Osteoblast (primary cell): ENCODE measurements at places on chromosomes 12 and 14. TPM values are rescaled to one million over a fixed set of nuclear protein-coding genes. Genes with fewer than 3 reads are reported as not detected.

ANKS1B gene
- 2.2 and 2.4 TPM in 2 replicates for total RNA-seq

MARCHF9 gene
- 0.59 and 0.72 TPM in 2 replicates for total RNA-seq

PELI2 gene
- 14.1 and 20.3 TPM in 2 replicates for total RNA-seq

CCDC60 gene
- not detected in 2 replicates for total RNA-seq

BICDL1 gene
- total RNA-seq: not detected in 2 replicates

SYNDIG1L gene
- total RNA-seq: not detected in 2 replicates

LHX5 gene
- total RNA-seq: not detected in 2 replicates

GRCh38 chr12:112841240-112841639 lies 49.7 kb downstream of the RPH3A start:
- peaks cover 5% of the 10 kb centered on the region for H3K27me3 ChIP-seq
- peaks cover 38% of the 10 kb centered on the region for H3K4me1 ChIP-seq
- H3K36me3 ChIP-seq: no peaks in the 10 kb centered on the region
- DNase-seq: no peak
- H3K4me3 ChIP-seq: no peak overlapping the region
- H3K27ac ChIP-seq: no peak overlapping the region

DNA sequence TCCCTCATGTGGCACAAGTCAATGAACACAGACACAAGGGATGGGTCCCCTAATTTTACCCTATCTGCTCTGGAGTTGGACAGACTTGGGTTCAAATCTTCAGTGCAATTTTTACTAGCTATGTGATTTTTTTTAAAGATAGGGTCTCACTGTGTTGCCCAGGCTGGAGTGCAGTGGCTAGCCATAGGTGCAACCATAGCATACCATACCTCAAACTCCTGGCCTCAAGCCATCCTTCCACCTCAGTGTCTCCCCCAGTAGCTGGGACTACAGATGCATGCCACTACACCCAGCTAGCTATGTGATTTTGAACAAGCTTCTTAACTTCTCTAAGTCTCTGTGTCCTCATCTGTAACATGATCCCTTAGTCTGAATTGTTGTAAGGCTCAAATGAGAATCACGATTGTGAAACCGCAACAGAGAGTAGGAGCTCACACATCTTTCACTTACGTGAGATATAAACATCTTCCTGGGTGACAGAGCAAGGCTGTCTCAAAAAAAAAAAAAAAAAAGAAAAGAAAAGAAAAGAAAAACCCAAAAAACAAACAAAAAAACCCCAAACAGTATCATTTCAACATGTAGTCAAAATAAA lies 4.7 kb downstream of the CALCOCO1 start:
- H3K27ac ChIP-seq: no peak overlapping the region
- DNase-seq: no peak
- no peak overlapping the region for H3K4me3 ChIP-seq

DNA sequence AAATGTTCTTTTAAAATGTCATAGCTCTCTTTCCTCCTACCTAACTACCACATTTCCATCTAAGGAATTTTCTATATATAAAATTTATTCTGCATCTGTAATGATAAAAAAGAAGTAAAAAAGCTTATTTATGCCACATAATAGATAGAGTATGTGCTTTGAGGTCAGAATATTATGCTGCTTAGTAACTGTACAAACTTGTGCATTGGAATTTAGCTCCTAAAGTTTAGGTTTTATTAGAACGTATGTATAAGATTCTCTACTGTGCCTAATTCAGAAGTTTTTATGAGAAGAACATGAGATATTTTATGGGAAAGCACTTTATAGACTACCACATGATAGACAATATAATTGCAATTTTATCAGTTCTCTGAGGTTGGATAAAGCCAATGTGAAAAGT lies 384.6 kb downstream of the SLC16A7 start:
- H3K4me3 ChIP-seq: no peak overlapping the region
- H3K27me3 ChIP-seq: no peaks in the 10 kb centered on the region
- DNase-seq: no peak
- no peak overlapping the region for H3K27ac ChIP-seq
- H3K4me1 ChIP-seq: no peaks in the 10 kb centered on the region
- H3K36me3 ChIP-seq: no peaks in the 10 kb centered on the region

DNA sequence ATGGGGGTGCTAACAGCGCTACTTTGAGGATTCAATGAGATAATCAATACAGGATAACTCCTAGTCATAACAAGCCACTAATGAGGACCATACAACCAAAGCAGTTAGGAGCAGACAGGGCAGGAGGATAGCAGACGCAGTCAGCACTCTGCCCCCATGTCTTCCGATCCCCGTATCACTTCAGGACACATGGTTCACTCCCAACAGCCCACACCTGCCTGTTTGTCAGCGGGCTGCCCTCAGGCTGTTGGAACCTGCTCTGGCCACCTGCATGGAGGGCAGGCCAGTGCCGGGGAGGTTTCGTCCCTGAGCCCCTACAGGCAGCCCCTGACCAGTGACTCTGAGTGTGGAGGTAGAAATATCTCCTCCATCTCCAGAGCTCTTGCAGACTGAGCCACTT lies 37.1 kb upstream of the LTBP2 start:
- no peak for DNase-seq
- H3K27me3 ChIP-seq: no peaks in the 10 kb centered on the region
- H3K27ac ChIP-seq: no peak overlapping the region
- no peak overlapping the region for H3K4me3 ChIP-seq

- H3K4me1 ChIP-seq: peaks cover 26% of the 10 kb centered on the region
- no peaks in the 10 kb centered on the region for H3K36me3 ChIP-seq
- no peak for DNase-seq
- H3K27me3 ChIP-seq: no peaks in the 10 kb centered on the region
- no peak overlapping the region for H3K27ac ChIP-seq
These were observed 328.2 kb downstream of the CACNA1C start for GRCh38 chr12:2380946-2381345.

DNA sequence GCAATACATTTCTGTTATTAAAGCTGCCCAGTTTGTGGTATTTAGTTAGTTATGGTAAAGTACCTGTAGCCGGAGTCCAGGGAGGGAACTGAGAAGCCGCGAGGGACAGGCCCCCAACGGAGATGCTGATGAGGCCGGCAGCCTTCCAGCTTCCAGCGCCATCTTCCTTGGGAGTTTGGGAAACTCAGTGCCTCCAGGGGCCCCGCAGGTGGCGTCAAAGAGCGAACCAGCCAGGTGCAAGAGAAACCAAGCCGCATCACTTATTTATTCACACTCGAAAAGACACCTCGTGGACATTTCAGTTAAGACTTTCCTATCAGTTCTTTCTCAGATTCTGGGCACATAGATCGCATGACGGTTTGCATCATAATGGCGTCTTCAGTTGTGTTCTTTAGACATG lies 216.6 kb downstream of the GLT1D1 start:
- H3K27me3 ChIP-seq: no peaks in the 10 kb centered on the region
- no peak overlapping the region for H3K4me3 ChIP-seq
- no peaks in the 10 kb centered on the region for H3K4me1 ChIP-seq

DNA sequence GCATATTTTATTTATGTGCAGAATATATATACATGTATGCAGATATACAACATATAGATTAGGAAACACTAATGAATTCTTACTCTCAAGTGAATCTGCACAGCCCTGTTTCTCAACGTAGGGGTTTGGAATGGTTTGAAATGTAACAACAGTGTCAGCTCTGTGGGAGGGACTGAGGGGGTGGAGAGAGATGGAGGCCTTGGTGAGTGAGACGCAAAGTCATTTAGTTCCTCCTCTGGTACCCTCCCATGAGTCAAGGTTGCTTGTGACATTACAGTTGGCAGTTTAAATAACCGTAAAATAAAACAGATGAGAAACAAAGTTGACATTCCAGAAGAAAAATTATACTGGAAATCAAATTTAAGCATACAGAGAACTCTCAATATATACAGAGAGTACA lies 313.0 kb upstream of the PRKD1 start:
- DNase-seq: no peak
- no peaks in the 10 kb centered on the region for H3K27me3 ChIP-seq
- no peaks in the 10 kb centered on the region for H3K4me1 ChIP-seq
- H3K4me3 ChIP-seq: no peak overlapping the region
- no peak overlapping the region for H3K27ac ChIP-seq

- H3K4me3 ChIP-seq: no peak overlapping the region
- no peaks in the 10 kb centered on the region for H3K27me3 ChIP-seq
- no peak overlapping the region for H3K27ac ChIP-seq
- no peaks in the 10 kb centered on the region for H3K4me1 ChIP-seq
These were observed 41.5 kb upstream of the ANKS1B start for GRCh38 chr12:100026241-100026640.

GRCh38 chr12:132033627-132034026 lies 83.9 kb downstream of the EP400 start:
- no peaks in the 10 kb centered on the region for H3K4me1 ChIP-seq
- no peak overlapping the region for H3K4me3 ChIP-seq
- no peak for DNase-seq
- H3K27me3 ChIP-seq: no peaks in the 10 kb centered on the region
- no peak overlapping the region for H3K27ac ChIP-seq

- H3K27ac ChIP-seq: no peak overlapping the region
- DNase-seq: no peak
- no peaks in the 10 kb centered on the region for H3K27me3 ChIP-seq
- H3K4me3 ChIP-seq: no peak overlapping the region
- H3K36me3 ChIP-seq: no peaks in the 10 kb centered on the region
These were observed 221.0 kb upstream of the PWP1 start for GRCh38 chr12:107464644-107465043.

GRCh38 chr12:43095669-43096280 lies 456.2 kb downstream of the ADAMTS20 start:
- peaks cover 9% of the 10 kb centered on the region for H3K4me1 ChIP-seq
- no peak overlapping the region for H3K4me3 ChIP-seq
- H3K27me3 ChIP-seq: no peaks in the 10 kb centered on the region

DNA sequence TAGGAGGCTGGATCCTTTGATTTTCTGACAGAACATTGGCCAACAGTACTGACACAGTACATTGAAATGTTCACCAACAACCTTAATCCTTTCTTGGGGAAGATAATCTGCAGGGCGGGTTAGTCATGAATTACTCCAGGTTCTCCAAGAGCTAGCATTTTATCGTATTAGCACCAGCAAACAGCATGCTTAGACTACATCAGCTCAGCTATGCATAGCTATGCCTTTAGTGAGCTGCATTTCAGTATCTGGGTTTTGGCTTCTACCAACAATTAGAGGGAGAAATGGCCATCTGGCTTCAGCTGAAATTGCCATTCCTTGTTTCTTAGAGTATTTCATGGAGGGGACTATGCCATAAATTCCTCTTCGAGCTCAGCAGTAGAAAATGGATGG lies 33.8 kb downstream of the SAMD4A start:
- peak overlapping the region; percentile 40 for H3K27ac ChIP-seq
- H3K4me1 ChIP-seq: peaks cover 41% of the 10 kb centered on the region
- H3K27me3 ChIP-seq: no peaks in the 10 kb centered on the region
- peak; percentile 58 for DNase-seq
- no peaks in the 10 kb centered on the region for H3K36me3 ChIP-seq

- H3K4me3 ChIP-seq: no peak overlapping the region
- H3K4me1 ChIP-seq: no peaks in the 10 kb centered on the region
- H3K36me3 ChIP-seq: peaks cover 21% of the 10 kb centered on the region
- DNase-seq: peak; percentile 46
These were observed 15.5 kb downstream of the CDCA4 start for GRCh38 chr14:105005329-105005928.

DNA sequence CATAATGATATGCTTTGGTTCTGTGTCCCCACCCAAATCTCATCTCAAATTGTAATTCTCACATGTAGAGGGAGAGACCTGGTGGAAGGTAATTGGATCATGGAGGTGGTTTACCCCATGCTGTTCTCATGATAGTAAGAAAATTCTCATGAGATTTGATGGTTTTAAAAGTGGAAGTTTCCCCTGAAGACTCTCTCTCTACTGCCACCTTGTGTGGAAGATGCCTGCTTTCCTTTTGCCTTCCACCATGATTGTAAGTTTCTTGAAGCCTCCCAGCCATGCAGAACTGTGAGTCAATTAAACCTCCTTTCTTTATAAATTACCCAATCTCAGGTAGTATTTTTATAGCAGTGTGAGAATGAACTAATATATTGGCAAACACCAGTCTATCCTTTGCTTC lies 260.4 kb upstream of the PPFIA2 start:
- no peak overlapping the region for H3K27ac ChIP-seq
- no peaks in the 10 kb centered on the region for H3K27me3 ChIP-seq
- H3K36me3 ChIP-seq: no peaks in the 10 kb centered on the region
- H3K4me1 ChIP-seq: no peaks in the 10 kb centered on the region
- H3K4me3 ChIP-seq: no peak overlapping the region
- no peak for DNase-seq

GRCh38 chr12:111150921-111151840 lies 217.7 kb downstream of the PHETA1 start:
- H3K4me1 ChIP-seq: no peaks in the 10 kb centered on the region
- no peak overlapping the region for H3K4me3 ChIP-seq
- peaks cover 26% of the 10 kb centered on the region for H3K27me3 ChIP-seq
- H3K36me3 ChIP-seq: no peaks in the 10 kb centered on the region

DNA sequence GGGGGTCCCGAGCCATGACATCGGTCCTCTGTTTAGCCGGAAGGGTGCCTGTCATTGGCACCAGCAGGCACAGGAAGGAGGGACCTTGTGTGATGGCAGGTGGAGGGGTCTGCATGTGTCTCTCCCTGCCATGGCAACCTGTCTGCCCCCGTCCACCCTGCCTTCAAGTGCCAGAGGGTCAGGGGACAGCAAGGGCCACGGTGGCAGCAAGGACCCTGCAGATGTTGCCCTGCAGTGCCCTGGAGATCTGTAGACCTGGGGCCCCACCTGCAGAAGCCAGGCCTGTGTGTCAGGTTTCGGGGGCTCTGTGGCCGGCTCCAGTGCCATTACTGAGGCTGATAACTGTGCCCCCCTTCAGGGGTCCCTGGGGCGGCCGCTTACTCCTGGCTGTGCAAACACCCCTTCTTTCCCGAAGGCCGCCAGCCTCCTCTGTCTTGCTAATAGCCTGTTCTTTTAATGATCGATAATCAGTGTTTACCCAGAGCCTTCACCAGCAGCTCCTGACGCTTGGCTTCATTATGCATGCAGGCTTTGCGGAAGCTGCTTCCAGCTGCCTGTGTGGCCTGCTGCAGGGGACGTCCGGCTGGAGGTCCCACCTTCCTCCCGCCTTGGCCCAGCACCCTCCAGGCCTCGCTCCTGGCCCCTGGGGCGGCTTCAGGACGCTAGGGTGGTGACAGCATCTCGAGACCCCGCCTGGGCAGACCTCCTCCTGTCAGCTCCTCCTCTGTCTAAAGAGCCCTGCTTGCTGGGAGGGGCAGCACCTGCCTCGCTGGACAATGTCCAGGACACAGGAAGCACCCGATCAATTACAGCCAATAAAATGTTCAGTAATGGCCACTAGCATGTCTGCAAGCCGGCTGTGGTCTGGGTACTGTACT lies 153.0 kb downstream of the KIF26A start:
- no peaks in the 10 kb centered on the region for H3K36me3 ChIP-seq
- no peak overlapping the region for H3K4me3 ChIP-seq
- DNase-seq: peak; percentile 53
- H3K4me1 ChIP-seq: no peaks in the 10 kb centered on the region
- no peaks in the 10 kb centered on the region for H3K27me3 ChIP-seq
- H3K27ac ChIP-seq: no peak overlapping the region

GRCh38 chr12:123732251-123732650 lies 20.1 kb downstream of the ATP6V0A2 start:
- no peaks in the 10 kb centered on the region for H3K27me3 ChIP-seq
- DNase-seq: no peak
- H3K27ac ChIP-seq: no peak overlapping the region

- no peak overlapping the region for H3K4me3 ChIP-seq
- H3K36me3 ChIP-seq: no peaks in the 10 kb centered on the region
- no peak for DNase-seq
- no peaks in the 10 kb centered on the region for H3K4me1 ChIP-seq
These were observed 6.9 kb downstream of the SDR9C7 start for GRCh38 chr12:56927281-56927680.
